ENCODE measurements at places on chromosomes 1 and 21.
A peak's percentile ranks its signal among the peaks of the same experiment; 100 is the strongest.

DNA sequence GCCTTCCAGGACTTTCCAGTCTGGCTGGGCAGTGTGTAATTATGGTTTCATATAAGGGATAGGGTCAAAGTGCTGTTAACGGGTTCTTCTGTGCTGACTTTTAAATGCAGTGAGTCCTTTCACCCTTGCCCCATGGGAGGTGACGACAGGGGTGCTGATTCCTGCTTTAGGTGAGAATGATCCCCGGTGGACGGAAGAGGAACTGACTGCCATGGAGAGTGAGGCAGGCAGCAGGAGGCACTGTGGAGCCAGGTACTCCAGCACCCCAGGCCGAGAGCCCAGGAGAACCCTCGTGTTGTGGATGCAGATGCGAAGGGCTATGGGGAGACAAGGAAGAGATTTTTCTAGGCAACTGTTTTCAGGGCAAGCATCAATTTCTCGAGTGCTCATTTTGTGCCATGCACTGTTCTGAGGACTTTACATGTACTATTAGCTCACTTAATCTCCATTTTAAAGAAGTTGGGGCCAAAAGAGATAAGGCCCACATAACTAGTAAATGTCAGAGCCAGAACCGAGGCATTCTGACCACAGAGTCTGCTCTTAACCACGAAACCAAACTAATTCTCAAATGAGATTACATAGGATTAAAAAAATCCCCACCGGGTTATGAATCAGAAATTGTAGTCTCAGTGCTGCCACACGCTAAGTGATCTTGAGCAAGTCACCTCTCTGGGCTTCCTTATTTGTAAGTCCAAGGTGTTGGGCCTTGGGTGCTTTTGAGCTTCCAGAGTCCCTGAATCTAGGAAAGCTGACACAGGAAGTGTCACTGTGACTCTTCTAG, 28.2 kb downstream of the STPG1 start:
- DNase-seq: no peak

DNA sequence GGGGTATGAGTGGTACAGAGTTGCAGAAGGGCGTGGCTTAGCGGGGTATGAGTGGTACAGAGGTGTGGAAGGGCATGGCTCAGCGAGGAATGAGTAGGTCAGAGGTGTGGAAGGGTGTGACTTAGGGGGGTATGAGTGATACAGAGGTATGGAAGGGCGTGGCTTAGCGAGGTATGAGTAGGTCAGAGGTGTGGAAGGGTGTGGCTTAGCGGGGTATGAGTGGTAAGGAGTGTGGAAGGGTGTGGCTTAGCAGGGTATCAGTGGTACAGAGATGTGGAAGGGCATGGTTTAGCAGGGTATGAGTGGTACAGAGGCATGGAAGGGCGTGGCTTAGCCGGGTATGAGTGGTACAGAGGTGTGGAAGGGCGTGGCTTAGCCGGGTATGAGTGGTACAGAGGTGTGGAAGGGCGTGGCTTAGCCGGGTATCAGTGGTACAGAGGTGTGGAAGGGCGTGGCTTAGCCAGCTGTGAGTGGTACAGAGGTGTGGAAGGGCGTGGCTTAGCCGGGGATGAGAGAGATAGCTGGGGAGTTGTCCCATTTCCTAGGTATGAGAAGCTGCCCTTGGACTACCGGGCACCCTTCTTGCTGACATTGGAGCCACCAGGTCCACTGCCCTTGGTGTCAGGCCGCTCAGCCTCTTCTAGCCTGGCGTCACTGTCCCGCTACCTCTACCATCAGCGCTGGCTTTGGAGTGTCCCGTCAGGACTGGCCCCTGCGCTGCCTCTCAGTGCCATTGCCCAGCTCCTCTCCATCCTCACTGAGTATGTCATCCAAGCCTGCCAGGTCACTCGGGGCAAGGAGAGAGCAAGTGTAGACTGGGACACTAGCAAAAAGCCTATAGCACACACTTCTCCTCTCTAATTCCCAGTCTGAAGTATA, 29.8 kb downstream of the HYI start:
- no peak for DNase-seq

DNA sequence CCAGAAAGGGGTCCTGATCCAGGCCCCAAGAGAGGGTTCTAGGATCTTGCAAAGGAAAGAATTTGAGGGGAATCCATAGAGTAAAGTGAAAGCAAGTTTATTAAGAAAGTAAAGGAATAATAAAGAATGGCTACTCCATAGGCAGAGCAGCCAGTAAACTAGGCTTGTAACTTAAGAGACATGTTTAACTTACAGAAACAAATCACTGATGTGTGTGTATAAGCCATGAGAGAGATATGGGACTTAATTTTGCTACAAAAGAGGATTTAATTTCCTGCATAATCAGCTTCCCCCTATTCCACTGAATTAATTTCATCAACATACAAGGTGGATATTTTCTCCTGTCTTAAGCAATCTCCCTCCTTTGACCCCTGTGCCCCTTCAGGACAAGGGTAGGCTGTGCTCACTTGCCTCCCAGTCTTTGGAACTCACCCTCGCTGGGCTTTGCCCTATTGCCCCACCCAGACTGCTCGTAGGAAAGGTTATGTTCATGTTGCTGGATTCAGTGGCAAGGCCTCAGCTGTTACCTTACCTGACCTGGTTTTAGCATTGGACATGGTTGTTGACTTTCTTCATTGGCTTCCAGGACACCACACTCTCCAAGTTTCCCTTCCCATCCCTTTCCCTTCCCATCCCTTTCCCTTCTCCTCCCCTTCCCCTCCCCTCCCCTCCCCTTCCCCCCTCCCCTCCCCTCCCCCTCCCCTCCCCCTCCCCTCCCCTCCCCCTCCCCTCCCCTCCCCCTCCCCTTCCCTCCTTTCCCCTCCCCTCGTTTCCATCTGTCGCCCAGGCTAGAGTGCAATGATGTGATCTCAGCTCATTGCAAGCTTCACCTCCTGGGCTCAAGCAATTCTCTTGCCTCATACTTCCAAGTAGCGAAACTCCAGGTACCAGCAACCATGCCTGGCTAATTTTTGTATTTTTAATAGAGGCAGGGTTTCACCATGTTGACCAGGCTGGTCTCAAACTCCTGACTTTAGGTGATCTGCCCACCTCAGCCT, 44.6 kb downstream of the TBCE start:
- DNase-seq: no peak

GRCh38 chr1:40058453-40059337, 18.2 kb downstream of the CAP1 start:
- DNase-seq: no peak

- DNase-seq: no peak
These were observed 11.3 kb downstream of the SLC30A2 start for GRCh38 chr1:26034504-26035202.

DNA sequence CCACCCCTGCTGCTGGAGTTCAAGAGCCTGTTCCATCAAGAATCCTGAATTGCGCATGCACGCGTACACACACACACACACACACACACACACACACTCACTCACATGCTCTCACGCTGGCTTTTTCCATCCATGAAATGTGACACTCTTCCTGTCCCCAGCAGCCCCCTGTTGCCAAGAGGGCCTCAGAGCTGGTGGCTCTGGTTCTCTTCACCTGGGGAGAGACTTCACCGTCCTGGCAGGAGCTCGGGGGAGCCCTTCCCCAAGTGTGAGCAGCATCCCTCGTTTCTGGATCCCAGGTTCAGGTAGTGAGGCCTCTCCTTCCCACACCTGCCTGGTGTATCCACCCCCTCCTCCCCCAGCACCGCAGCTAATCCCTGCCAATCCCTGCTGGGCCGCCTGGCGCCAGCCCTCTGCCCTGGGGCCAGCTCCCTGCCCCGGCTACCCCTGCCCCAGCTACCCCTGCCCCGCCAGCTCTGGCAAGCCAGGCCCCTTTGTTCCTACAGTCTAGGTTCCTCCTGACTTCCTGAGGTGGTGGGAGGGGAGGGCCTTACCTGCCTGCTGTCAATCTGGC, 9.9 kb downstream of the PLOD1 start:
- no peak for DNase-seq

GRCh38 chr1:92961896-92962752, 862 bp upstream of the DIPK1A start:
- DNase-seq: no peak

DNA sequence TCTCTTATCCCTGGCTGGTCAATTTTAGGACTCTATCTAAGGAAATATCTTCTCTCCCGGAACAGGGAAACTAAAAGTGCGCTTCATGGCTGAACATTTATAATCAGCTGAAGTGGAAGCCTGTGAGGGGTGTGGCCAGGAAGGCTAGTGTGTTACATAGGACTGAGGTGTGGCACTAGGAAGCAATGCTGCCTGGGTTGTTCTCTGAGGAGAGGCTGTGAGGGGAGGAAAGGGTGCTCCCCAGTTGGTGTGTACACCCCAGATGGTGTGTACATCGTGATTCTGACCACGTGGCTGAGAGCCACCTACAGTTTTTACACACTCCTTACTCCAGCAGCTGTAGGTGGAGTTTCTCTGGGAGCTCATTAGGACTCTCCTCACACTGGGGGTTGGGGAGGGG, 16.3 kb downstream of the NTPCR start:
- no peak for DNase-seq

GRCh38 chr1:203149188-203149840, 21.8 kb downstream of the ADORA1 start:
- DNase-seq: no peak

DNA sequence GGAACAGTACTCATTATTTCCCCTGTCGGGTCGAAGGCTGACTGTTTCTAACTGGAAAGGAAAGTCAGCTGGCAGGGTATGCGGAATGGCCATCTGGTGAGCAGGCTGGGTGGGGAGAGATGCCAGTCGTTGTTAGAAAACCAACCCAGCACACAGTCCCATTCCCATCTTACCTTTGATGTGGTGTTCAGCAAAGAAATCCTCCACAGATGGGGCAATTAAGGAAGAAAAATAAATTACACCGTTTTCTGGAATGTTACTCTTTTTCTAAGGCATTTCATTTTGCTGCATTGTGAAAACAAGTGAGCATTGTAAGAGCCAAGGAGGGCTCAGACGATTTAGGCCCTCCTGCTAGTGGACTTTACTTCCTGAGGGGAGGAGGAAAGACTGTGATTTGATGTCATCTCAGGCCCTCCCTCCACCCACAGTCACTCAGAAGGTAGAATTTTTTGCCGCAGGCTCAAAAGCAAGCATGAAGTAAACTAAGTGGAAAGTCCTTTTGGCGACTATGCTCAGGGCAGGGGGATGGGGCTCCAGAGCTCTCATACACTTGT, at the start of gene SLC16A4:
SLC16A4 (minus strand) TSS at position 335 of the 554 bp plus-strand sequence. CDS start 1,703 bp downstream, outside the sequence.
- no peak for DNase-seq

DNA sequence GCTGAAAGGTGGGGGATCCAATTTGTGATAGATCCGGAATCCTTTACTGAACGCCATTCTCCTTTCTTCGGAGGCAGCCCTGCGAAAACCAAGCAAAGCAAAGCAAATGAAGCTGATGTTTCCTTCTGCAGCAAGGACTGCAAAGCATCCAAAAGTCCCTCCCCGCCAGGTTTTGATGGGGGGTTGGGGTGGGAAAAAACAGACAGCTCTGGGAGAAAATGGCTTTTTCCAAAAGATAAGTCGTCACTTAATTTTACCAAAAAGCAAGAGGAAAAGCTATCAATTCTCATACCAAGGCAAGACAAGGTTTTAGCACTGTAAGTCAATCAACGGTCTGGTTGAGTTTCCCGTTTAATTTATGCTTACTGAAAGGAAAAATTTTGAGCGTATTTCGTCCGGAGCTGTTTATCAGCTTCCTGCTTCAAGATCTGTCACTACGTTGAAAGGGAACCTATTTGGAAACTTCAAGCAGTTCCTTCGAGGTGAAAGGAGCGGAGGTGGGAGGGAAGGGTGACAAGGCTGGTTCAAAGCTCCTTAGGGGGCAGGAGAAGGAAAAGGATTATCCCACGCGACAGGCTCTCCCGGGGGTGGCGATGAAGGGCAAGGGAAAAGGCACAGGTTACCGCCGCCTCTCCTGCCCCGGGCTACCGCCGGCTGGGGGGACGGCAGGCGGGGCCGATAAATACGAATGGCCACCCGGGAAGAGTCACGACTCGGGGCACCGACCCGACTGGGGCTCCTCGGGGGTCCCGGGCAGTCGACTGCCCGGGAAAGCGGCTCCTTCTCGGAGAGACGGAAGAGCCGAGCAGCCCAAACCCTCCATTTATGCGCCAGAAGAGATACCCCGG, 750 bp downstream of the SYNJ1 start:
- DNase-seq: no peak

DNA sequence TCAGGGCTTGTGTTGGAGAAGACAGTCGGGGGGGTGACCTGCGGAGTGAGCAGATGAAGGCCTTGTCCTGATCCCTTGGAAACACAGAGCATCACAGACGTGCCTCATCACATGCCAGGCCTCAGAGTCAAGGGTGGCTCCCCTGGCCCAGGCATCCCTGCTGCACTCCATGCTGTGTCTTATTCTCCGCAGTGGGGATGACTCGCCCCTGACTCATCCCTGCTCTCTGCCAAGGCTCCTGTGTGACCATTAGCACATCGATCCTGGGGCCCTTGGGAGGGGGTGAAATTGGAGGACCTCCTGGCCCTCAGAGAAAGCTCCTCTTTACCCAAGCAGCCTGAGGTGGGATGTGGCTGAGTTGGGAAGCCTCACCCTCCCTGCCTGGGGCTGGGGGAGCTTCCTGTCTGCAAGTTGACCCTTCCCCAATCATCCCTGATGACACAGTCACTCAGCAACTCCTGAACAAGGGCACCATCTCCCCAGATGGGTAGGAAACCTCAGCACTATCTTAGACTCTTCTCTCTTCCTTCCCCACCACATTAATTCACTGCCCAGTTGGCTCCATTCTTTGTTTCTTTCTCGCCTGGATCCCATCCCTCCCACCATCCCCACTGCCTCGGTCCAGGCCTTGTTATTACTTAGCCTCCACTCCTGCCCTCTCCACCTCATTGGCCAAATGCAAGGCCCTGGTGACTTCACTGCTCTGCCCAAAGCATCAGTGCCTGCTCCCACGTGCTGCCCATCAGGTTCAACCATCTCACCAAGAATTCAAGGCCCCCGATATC, 74.6 kb downstream of the CAMK2N1 start:
- DNase-seq: no peak

GRCh38 chr21:31162827-31163226, 124.6 kb upstream of the KRTAP19-8 start:
- DNase-seq: no peak

DNA sequence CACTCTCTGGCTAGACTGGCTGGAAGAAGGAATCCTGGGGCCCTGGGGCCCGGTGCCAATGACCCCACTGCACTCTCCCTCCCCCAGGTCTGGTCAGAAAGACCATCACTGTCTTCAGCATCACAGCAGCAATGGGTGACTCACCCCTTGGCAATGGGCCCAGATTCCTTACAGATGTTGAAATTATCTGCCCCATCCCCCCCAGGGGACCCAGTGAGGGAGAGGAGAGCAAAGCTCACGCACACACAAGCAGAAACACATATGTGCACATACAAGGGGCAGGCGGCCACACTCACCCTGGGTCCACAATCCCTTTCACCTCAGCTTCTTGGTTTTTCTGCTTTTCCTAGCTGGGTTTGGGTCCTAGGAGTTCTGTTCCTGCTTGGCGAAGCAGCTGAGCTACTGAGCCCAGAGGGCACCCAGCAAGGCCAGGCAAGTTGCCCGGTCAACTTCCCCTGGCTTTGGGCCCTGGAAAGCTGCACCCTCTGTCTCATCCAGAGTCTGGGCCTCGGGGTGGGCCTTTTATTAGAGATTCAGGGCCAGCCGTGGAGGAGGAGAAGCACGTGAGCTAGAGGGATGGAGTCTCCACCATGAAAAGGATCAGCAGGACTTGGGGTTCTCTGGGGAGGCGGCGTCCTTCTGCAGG, 2.6 kb downstream of the COL16A1 start:
- peak; percentile 72 for DNase-seq

Measured in upper lobe of right lung (tissue), 1 donor.